ENCODE measurements at places on chromosomes 11 and 22.
A peak's percentile ranks its signal among the peaks of the same experiment; 100 is the strongest.

DNA sequence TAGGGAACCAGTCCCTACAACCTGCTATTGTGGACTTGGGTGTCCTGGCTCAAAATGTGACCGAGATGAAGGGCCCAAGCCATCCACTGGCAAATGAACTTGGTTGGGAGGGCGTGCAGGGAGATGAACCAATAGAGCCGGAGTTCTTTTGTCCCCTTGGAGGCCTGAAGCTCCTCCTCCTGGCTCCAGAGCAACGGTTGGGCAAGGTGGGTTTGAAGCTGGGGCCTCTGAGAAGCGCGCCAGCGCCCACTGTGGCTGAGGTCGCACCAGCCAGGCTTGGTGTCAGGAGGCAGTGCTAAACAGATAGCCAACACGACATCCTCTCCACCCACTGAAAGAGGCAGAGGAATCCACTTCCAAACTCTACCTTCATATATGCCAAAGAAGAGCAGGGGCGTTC is 36.0 kb upstream of the PACSIN2 start:
- DNase-seq: no peak

DNA sequence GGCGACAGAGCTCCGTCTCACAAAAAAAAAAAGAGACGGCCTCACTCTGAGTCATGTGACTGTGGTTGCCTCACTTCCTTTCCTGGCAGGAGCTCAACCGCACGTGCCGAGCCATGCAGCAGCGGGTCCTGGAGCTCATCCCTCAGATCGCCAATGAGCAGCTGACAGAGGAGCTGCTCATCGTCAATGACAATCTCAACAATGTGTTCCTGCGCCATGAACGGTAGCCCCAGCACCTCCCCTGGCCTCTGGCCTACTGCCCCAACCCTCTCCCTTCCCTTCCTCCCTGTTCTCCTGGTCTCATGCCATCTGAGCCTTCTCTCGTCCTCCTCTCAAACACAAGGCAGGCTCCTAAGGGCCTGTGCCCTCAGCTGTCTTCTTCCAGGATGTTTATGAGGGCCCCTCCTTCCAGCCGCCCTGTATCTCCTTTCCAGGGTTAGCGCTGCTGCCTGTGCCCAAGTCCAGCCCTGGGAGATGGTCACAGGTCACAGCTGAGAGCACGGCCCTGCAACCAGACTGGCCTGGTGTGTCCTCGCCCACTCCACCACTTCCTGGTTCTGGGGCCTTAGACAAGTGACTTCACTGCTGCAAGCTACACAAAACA is 30.7 kb downstream of the TOM1 start:
- peak; percentile 94 for DNase-seq

DNA sequence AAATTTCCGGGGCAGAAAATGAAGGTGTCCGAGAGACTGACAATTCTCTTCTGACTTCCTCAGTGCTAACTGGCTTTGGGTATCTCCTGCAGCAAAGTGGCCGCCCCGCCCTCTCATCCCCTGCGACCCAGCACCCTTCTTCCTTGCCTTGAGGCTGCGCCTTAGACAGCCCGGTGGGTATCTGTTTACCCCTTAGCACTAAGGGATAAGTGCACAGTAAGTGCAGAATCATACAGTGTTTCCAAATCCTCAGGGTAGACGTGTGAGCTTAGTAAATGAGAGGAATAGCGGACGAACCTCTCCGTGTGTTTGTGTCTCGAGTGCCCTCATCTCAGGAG is 368 bp upstream of the CHORDC1 start:
- no peak for DNase-seq

DNA sequence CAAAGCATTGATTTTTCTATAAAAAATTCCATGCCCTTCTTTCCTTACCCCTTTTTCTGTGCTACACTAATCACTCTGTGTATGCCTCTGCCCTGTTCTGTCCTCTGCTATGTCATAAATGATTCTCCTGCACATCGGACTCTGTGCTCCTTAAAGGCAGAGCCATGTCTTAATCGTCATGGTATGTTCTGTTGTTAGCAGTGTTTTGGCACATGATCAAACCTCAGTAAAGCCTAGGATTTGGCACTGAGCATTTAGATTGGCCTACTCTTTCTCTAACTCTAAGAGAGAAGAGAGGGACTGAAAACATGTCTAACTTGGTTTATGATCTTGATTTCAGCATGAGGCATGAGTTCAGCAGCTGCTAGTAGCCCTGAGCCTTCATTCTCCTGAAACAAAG is 266.9 kb downstream of the AASDHPPT start:
- peak; percentile 55 for DNase-seq

DNA sequence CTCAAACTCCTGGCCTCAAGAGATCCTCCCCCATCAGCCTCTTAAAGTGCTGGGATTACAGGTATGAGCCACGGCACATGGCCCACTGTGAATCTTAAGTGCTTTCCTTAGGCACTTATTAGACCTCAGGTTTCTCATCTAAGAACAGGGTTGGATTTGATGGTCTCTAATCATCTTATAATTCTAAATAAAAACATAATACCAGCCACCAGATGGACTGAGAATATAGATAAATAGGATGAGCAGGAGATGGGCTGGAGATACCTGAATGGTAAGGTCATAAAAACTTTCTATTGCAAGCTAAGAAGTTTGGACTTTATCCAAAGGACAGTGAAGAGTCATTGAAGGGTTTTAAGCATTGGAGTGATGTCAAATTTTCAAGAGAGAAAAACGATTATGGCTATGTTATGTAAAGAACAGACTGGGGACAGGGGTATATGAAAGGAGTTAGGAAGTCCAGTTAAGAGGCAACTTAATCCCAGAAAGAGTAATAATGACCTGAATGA is 85.2 kb downstream of the RELT start:
- DNase-seq: no peak

- no peak for DNase-seq
Measured at GRCh38 chr11:30474151-30474954, 111.8 kb downstream of the MPPED2 start.

DNA sequence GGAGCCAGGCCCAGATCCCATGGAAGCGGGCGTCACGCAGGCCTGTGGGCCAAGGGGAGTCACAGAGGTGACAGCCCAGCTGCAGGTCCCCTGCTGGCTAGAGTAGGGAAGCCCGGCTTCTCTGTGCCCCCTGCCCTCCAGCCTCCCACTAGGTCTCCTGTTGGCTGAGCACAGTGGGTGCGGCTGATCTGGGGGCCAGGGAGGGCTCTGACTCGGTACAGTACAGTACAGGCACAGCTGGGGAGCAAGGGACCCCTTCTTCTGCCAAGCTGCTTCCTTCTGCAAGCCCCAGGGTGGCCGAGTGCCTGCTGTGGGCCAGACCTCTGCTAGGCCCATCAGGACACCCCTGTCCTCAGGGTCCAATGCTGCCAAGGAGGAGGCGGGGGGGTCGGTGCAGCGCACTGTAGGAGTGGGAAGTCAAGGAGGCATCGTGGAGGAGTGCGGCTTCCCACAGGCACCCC is 10.1 kb downstream of the SUSD2 start:
- DNase-seq: no peak

GRCh38 chr22:45529971-45530575 is 27.4 kb downstream of the FBLN1 start:
- DNase-seq: peak; percentile 90

- peak; percentile 30 for DNase-seq
Measured at GRCh38 chr11:109304159-109304558, 117.8 kb upstream of the C11orf87 start.
